ENCODE measurements at places on chromosomes 3 and 15.
A peak's percentile ranks its signal among the peaks of the same experiment; 100 is the strongest.

- DNase-seq: no peak
Measured at GRCh38 chr15:92161039-92161670, 232.5 kb upstream of the ST8SIA2 start.

GRCh38 chr3:12817343-12817710 is 20.8 kb downstream of the CAND2 start:
- DNase-seq: peak; percentile 85

GRCh38 chr3:39383045-39383880 is at the start of gene SLC25A38:
SLC25A38 (plus strand) TSS chr3:39383370; CDS start chr3:39383725, 355 bp downstream.
- peak; percentile 97 for DNase-seq

- no peak for DNase-seq
Measured at GRCh38 chr15:81091889-81092558, 42.0 kb upstream of the CFAP161 start.

DNA sequence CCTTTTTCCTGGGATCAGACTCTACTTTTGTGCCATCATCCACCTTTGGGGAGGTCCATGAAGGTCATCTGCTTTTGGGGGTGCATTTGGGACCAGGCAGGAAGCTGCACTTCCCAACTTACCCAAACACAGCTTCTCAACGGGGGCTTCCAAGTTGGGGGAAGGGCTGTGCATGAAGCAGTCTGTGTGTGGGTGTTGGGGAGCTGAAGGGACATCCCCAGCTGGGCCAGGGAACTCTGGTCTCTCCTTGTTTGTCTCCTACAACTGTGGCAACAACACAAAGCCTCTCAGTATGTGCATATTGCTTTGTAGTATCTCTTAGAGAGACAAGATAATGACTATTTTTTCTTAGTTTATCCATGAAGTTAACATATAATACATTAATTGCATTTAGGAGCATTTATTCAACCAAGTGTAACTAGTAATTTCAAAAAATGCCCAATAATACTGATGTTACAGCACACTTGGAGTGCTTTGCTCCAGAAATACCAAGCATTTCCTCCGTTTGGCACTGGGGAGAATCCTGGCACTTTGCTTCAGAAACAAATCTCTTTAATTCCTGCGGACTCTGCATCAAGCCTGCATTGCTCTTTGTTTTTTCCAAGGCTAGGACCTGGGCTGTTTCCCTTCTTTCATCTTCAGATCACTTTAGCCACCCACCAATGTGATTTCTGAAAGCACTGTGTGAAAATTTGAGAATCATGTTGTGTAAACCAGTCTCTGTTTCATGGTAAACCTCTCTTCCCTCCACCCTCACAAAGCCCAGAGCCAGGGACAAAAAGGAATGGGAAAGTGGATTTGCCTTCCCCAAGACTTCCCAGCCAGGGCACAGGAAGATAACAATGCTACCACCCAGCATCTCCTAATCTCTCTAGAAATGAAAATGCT is 126.2 kb upstream of the PFN2 start:
- no peak for DNase-seq

DNA sequence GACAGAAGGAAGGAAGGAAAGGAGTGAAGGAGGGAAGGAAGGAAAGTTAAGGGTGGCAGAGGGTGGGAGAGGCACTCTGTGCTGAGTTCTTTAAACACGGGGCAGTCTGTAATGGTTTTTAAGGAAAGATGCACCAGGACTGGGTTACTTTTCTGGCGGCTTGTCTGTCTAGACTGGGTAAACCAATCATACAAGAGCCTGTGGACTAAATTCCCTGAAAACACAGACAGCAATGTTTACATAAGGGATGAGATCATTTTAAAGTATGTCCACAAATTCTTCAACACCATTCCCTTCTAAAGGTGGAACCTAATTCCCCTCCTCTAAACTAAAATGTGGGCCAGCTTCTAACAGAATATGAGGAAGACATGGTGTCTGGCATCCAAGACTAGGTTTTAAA is 235.5 kb upstream of the IGF1R start:
- DNase-seq: no peak

GRCh38 chr3:33803894-33804526 is 5.6 kb downstream of the PDCD6IP start:
- DNase-seq: no peak

- DNase-seq: no peak
Measured at GRCh38 chr3:73637042-73637441, 12.3 kb upstream of the PDZRN3 start.

GRCh38 chr3:10400050-10400748 is 79.3 kb upstream of the SEC13 start:
- DNase-seq: no peak

DNA sequence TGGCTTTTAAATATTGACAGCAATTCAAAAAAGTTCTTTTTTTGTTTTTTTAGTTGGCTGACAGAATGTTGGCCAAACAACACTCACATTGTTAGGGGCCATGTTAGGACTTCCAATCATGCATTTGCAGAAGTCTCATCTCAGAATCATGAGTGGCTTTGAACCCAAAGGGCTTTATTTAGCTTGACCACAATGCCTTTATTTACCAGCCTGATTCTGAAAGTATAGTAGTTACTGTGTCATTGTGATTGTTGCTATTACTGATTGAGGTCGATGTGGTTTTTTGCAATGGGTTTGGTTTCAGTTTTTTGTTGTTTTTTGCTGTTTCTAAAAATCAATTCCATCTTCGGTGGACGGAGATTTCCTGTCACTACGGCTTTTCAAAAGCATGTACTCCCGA is 7.2 kb downstream of the GLDN start:
- DNase-seq: no peak

DNA sequence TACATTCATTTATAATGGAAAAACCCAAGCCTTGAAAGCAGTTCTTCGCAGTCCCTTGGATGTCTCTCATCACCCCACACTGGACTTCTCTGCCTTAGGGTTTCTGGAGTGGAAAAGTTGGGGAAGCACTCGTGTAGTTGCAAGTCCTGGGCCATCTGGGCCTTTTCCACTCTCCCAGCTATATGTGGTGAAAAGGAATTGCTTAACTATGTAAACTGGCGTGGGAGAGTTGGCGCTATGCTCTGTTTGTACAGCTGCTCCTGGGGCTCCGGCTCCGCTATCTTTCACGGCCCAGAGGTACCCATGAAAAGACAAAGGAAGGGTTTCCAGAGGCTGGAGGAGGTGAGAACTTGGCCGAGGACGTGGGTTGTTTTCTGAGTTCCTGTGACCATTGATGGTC is 81.1 kb upstream of the MYZAP start:
- no peak for DNase-seq

DNA sequence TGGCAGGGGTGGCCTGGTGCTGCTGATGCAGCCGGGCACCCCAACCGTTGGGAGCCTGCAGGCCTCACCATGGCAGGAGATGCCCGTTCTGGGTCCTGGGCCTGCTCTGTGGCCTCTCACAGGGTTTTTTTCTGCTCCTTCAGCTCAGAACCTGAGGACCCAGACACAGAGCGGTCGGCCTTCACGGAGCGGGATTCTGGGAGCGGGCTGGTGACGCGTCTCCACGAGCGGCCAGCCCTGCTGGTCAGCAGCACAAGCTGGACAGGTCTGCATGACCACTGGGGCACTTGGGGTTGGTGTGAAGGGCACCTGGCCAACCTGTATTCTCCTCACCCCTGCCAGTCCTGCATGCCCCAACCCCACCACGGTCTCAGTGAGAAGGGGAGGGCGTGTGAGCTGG is 10.3 kb downstream of the ALG1L2 start:
- no peak for DNase-seq

GRCh38 chr15:101580431-101580830 is 71.8 kb downstream of the TM2D3 start:
- DNase-seq: no peak

GRCh38 chr3:127887321-127887720 is 27.7 kb upstream of the KBTBD12 start:
- no peak for DNase-seq
